NCI-H226 (cell line): ENCODE measurements at places on chromosomes 2 and 18.

DNA sequence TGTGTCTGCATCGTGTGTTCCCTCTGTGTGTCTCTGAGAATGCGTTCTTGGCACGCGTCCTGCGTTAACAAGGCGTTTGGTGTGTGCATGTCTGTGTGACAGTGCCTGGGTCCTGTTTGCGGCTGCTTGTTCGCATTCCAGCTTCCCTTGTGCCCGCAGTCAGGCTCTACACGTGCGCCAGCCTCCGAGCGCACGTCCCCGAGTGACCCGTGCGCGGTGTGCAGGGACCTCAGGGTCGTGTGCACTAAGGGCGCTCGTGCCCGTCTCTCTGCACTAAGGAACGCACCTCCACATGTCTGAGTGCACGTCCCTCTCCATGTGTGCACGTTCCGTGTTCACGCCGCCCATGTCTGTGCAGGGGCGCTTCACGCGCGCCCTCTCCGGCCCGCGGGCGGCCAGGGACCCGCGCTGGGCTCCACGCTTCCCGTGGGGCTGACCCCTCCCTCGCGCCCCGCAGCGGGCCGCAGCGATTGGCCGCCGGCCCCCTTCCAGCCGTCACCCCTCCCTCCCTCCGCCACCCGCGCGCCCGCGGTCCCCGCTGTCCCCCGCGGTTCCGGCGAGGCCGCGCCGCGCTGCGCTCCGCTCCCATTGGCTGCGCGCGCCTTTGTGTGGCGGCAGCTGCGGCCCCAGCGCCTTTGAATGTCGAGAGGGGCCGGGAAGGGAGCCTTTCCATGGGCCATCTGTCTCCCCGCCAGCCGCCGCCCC is 229.4 kb downstream of the HAUS1 start:
- no peak for DNase-seq

GRCh38 chr2:72109291-72109690 is 38.4 kb downstream of the CYP26B1 start:
- DNase-seq = no peak

- no peak for DNase-seq
Observed at GRCh38 chr2:219595256-219595655, 2.4 kb upstream of the STK11IP start.

GRCh38 chr2:36449213-36449612 is 93.6 kb downstream of the CRIM1 start:
- no peak for DNase-seq

DNA sequence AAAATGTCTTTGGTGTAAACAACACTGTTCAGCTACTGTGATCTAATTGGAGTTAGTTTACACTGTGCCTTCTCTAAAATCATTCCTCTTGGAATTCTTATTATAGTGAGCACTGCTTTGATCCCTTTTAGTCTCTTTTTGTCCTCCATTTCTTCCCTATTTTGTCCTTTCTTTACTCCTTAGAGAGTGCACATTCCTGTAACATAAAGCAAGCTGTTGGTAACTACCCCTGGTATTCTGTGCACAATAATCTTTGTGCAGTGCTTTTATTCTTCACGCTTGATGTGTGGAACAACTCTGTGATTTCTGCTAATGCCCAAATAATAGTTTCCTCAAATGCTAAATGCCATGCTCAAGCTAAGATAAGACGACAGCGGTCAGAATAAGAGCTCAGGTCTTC is 401.5 kb downstream of the DPP10 start:
- no peak for DNase-seq

GRCh38 chr2:167400546-167400945 is 512.3 kb downstream of the XIRP2 start:
- DNase-seq = no peak

DNA sequence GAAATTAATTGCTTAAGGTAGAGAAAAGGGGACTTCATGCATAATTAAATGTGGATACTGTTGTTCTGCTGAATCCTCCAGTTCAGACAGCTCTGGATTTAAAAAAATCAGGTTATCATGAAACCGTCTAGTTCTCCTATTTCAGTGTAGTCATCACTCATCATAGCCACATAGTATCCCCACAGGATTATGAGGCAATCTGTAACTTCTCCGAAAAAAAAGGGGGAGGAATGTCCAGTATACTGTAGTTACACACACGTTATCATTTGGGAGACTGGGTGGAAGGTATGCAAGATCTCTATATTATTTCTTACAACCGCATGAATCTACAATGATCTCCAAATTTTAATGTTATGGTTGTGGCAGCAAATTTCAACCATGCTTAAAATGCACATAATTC is 114.0 kb downstream of the HIBCH start:
- no peak for DNase-seq

GRCh38 chr2:47870641-47871540 is 35.4 kb downstream of the FBXO11 start:
- no peak for DNase-seq

- DNase-seq = peak; percentile 17
Observed at GRCh38 chr2:62410015-62410453, 96.0 kb downstream of the TMEM17 start.

DNA sequence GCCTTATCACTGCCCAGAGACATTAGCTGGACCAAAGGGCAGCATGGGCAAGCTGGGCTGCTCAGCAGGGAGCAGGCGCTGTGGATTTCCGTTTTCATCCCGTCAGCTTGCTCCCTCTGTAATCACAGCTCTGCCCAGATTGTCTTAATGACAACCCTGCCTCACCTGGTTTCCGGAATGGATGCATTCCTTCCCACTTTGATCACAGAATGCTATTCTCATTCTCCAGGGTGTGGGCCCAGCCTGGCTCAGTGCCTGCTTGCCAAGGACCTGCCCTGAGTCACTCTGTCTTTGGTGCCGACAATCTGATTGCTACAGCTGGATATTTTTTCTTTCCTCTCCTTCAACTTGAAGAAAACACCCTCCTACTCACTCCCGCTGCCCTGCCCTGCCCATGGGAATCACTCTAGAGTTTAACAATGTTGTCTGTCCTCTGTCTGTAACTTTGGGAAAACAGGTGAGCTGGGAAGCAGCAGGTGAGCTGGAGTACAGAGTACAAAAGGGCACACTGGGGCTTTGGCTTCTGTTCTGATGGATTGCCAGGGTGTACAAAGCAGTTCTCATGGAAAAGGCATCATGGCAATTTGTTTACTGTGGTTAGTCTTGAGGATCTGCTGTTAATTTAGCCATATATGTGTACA is 27.2 kb upstream of the FAM136A start:
- DNase-seq = peak; percentile 76
